ENCODE measurements at places on chromosomes 2 and 18.

- no peak for DNase-seq
These were observed 34.0 kb downstream of the METTL4 start for GRCh38 chr18:2537296-2537695.

- DNase-seq = no peak
These were observed 6.5 kb upstream of the IMPA2 start for GRCh38 chr18:11974741-11975325.

- DNase-seq = no peak
These were observed 812.7 kb downstream of the DCDC2C start for GRCh38 chr2:4515871-4516761.

DNA sequence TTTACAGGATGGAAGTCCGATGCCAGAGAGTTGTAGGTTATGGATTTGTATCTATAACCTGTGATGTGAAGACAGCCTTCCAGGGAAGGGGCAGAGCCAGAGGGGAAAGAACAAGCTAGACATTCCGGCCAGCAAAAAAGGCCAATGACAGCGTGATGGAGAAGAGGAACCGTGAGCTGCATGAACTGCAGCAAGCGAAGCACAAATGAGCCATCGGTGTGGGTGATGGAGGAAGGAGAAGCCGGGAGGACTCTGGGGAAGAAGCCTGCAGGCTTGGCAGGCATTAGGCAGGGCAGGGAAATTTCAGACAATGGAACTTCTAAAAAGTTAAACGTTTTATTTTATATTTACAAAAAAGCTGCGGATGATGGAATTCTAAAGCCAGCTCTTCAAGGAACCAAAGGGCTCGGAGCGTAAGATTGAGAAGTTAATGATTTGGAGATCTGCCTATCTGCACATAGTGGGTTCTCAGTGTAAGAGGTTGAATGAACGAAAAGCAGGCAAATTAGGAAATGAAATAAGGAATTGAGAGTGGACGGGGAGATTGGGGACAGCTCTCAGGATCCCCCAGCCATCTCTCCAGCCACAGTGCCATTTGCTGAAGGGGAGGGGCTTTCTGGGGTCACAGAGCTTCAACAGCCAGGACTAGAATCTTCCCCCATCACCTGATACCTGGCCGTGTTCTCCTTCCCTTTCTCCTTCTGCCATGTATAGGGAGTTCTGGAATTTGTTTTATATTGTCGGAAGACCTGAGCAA, 28.4 kb downstream of the NGEF start:
- DNase-seq = no peak

- no peak for DNase-seq
These were observed 161.0 kb downstream of the BARD1 start for GRCh38 chr2:214648520-214648919.

- no peak for DNase-seq
These were observed 162.2 kb upstream of the BOD1L2 start for GRCh38 chr18:56984731-56985130.

- DNase-seq = no peak
These were observed 5.9 kb upstream of the RPL37A start for GRCh38 chr2:216492597-216493333.

- no peak for DNase-seq
These were observed 28.2 kb upstream of the ACAA2 start for GRCh38 chr18:49841236-49842217.
